ENCODE measurements at places on chromosomes 11 and 22.
A peak's percentile ranks its signal among the peaks of the same experiment; 100 is the strongest.

- no peak for DNase-seq
Measured at GRCh38 chr11:93732237-93732892, 8.9 kb downstream of the TAF1D start.

DNA sequence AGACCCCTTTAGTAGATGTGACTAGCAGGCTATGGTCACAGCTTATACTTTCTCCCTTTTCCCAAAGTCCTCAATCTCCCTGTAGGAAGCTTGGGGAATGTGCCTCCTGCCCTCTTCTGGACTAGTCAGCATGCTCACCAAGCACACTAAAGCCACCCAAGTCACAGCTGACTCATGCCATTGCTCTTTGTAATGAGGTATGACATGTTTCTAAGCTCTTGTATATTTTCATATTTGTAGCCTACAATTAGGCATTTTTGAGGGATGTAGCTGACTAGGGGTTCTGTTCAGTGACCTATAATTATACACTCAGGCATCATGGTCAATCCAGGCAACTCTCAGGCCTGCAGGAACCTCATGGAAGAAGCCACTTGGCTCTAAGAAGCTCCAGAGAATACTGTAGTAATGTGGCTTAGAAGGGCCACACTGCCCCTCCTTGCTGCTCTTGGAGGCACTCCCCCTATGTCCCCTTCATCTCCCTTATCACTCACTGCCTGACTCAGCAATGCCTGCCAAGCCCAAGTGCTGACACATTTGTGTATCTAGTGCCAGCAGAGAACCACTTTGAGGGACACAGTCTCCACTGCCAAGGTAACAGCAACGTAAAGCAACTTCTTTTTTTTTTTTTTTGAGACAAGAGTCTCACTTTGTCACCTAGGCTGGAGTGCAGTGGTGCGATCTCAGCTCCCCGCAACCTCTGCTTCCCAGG lies 86.2 kb downstream of the RPL27A start:
- no peak for DNase-seq

DNA sequence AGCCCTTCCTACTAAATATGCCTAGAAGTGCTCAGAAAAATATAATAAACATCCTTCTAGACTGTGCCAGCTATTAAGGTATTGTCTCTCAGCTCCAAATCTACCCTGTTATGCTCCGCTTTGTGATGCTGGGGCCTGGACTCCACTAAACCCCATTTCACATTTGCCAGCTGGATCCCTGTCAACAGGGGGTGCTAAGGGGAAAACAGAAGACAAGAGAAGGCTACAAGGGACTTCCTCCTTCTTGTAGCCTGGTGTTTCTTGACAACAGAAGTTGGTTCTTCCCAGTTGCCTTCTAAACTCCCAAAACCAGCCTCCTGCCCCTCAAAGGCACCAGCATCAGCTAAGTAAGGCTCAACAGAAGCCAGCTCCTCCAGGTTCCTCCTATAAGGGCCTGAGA lies 5.2 kb downstream of the NUMA1 start:
- no peak for DNase-seq

DNA sequence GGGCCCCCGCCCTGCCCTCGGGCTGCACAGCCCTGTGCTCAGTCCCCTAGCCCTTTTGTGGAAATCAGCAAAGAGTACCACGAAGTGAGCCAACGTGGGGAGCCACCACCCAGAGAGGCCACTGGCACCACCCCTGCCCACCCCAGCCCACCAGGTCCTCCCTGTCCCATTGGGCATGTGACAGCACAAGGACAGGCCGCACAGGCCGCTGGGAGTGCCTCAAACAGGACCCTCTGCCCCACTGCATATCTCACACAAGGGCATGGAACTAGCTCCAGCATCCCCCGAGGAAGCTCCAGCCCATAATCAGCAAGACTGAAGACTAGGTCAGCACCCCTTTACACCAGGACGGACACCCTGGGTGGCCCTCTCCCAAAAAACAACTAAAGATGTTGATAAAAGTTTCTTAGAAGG lies 29.7 kb downstream of the GNB1L start:
- DNase-seq = no peak

DNA sequence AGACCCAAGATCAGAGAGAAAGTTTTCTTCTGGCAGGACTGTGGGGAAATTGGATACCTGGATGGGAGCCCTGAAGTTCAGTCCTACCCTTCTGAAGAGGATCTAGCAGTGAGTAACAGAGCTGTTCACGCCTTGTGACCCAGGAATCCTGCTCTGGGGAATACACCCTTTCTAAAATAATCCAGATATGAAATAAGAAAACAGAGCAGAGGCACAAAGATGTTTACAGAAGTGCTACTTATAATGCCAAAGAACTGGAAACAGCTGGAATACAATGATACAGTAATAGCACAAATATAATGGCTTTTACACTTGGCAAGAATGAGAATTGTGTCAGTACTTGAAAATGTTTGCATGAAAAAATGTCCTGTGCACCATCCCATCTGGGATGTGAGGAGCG lies 304.0 kb upstream of the NARS2 start:
- no peak for DNase-seq

DNA sequence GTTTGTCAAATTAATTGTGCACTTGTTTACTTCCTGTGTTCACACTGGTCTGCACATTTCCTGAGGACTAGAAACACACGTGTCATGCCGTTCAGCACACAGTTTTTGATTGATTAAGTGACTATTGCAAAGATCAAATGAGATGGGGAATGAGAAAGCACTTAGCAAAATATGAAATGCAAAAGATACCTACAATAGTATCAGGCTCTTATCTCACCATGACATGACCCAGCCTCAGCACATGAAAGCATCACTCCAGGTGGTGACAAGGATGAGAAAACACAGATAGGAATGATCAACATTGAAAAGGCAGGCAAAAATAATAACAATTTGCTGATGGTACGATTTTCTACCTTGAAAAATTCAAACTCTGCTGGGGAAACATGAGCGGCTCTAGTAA lies 42.1 kb upstream of the TP53I11 start:
- DNase-seq = no peak

DNA sequence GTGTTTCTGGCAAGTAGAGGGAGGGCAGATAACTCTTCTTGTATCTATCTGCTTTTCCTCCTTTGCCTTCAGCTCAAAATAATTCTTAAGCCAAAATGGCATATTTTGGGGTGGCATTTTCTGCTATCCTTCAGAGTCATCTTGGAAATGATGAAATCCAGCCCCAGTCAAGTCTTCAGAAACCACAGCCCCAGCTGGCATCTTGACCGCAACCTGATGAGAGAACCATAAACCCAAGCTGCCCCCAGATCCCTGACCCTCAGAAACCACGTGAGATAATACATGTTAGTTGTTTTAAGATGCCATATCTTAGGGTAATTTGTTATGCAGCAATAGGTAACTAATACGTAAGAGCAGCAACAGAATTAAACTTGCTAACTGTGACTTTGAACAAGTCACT lies 15.1 kb upstream of the PAMR1 start:
- no peak for DNase-seq

DNA sequence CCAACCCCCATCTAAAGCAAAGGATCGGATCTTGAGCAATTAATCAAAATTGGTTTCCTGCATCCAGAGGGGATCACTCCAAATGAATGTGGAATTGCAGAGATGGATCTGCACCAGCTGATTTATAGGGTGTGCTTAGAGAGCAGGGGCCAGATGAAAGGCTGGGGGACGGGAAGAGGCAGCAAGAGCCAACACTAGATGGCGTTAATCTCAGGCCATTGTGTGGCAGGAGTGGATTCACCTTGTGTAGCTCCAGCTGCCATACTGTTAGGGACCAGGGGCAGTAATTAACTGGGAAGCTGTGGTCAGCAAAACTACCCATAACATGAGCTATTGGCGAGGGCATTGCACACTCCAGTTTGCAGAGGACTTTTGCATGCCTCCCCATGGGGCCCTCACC lies 35.6 kb downstream of the SERPINH1 start:
- no peak for DNase-seq

DNA sequence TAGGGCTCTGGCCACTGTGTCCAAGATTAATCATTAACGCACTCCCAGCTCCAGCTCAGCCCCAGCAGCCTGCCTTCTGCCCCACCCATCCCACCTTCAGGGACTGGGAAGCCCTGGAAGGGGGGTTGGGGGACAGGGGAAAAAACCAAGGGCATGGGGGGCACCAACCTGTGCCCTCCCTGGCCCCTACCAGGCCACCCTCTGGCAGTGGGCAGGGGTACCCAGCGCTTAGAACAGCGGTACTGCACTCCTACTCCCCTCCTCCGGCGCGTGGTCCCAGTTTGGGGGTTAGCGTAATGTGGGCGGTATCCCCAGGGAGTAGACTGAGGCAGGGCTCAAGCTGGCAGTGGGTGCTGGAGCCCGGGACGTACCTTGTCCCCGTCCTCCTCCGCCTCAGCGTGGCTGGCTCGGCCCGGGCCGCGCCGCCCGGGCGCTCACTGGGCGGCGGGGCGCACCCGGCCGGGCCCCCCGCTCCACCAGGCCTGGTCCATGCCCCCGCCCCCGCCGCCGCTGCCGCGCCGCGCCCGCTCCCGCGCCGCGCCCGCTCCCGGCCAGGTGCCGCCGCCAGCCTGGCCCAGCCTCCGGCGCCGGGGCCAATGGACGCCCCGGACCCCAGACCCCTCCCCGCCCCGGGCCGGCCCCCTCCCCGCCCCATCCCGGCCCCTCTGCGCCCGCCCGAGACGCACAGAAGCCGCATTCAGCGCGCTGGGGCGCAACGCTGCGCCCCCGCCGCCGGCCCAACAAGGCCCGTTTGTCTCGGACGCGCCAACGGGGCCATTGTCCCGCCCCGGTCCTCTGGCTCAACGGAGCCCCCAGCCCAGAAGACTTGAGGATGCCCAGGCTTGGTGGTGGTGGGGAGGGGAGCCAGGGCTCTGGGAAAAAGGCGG lies at the start of gene GAL3ST1:
Gene GAL3ST1, minus strand, starts transcription at position 571 of the 887 bp plus-strand sequence. CDS start 17,273 bp downstream, outside the sequence.
- DNase-seq = peak; percentile 66

- DNase-seq = no peak
Measured at GRCh38 chr22:17164392-17165024, 5.4 kb upstream of the HDHD5 start.

DNA sequence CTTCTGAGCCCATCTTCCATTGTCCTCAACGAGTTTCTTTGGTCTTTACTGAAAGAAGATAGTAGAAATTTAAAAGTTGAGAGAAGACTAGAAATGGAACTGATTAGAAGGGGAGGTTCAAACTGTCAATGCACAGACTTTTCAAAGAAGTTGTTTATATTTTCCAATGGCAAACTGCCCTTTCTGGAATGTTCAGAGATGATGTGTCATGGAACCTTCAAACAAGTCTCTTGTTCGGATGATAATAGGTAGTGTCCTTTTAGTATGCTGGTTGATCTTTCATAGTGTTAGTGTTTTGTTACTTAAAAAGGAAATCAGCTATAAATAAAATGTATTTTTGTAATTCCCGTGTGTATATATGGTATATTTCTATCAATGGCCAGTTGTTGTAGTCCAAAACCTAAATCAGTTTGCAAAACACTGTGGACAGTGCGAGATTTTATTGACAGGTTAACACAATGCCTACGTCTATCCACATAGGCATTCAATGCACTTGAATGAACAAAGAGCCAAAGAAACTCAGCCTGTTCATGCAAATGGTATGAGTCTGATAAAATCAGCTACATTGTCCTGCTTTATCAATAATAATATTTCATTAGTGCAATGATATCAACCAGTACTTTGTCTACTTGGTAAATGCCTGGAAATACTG lies 30.9 kb downstream of the C11orf91 start:
- no peak for DNase-seq

GRCh38 chr11:128553662-128554362 lies 33.5 kb downstream of the ETS1 start:
- DNase-seq = no peak

- DNase-seq = no peak
Measured at GRCh38 chr11:94832604-94833235, 64.6 kb downstream of the AMOTL1 start.

- no peak for DNase-seq
Measured at GRCh38 chr11:39806652-39807051, 1652.8 kb downstream of the LRRC4C start.

- no peak for DNase-seq
Measured at GRCh38 chr22:32073823-32074380, 30.8 kb downstream of the SLC5A1 start.

DNA sequence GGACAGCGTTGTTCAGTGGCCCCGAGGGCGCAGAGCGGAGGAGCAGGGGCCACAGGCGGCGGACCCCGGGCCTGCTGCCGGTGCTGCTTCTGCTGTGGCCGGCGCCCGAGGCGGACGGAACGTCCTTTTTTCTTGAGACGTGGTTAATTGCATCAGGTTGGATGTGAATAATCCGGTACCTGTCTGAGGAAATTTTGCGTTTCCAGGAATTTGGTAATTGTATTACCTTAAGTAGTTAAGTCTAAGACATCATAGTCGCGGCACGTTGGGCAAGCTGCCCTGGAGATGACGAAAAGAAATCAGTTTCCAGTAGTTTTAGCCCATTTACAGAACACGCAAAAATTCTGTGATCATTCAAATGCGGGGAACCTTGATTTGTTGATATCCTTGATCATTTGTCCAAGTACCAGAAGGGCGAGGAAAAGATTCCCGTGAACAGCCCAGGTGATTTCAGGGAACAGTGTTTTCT lies 789 bp downstream of the SPECC1L start:
- no peak for DNase-seq

DNA sequence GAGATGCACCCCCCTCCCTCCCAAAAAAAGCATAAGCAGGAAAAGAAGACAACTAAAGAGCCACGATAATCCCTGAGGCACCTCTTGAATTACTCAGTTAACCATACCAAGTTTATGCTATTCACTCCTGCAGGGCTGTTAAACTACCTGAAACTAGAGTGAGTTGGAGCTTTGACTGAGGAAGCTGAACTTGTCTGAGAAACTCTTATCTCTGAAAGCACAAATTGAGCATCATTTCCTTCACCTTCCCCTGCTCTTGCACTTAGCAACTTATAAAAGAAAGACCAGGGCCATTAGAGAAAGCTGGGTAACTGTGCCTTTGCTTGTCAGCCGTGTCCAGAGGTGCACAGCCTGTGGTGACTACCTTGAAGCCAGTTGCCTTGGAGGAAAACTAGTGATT lies 745.6 kb downstream of the NELL1 start:
- no peak for DNase-seq

DNA sequence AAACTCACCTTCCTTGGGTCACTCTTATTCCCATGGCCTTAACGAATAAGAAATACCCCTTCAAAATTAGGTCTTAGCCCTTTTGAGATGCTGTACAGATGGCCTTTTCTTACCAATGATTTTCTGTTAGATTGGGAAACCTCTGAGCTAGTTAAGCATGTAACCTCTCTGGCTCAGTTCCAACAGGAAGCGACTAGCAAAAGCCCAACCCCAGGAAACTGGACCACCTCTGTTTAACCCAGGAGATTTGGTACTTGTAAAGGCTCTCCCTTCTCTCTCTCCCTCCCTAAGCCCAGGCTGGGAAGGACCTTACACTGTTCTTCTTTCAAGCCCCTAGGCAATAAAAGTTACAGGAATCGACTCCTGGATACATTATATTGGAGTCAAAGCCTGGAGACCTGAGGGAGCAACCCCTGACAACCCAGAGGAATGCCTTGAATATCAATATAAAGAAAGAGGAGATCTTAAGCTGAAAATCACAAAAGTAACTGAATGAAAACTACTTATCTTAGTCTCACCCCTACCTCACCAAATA lies 11.7 kb downstream of the APIP start:
- no peak for DNase-seq

DNA sequence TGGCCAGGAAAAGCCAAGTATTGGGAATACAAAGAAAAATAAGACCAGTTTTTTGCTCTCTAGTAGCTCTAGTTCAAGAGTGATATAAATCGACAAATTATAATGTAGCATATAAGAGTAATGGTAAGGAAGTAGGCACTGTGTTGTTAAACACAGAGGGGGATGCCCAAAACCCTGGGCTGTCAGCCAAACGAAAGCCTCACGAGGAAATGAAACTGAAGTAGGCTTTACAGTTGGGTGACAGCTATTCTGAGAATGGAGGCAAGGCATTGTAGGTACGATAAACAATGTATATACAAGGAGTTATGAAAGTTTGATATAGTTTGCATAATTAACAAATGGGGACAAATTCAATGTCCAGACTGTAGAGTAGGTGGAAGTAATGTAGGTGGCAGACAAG lies 176.4 kb downstream of the FAM181B start:
- DNase-seq = no peak

Data from amygdala (tissue), 56 donors.